Fibroblast of upper back skin (primary cell): ENCODE measurements at places on chromosomes 2 and 18.

- DNase-seq = no peak
Observed at GRCh38 chr2:180647221-180647620, 333.2 kb upstream of the UBE2E3 start.

DNA sequence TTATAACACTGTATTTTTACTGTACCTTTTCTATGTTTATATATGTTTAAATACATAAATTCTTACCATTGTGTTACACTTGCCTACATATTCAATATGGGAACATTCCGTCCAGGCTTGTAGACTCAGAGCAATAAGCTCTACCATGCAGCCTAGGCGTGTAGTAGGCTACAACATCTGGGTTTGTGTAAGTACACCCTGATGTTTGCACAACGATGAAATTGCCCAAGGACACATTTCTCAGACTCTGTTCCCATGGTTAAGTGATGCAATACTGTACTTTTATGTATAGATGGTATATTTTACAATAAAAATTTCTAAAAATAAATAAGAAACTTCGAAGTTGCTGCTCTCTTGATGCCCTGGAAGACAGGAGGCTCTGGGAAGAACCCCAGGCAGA is 38.4 kb downstream of the YPEL5 start:
- no peak for DNase-seq

DNA sequence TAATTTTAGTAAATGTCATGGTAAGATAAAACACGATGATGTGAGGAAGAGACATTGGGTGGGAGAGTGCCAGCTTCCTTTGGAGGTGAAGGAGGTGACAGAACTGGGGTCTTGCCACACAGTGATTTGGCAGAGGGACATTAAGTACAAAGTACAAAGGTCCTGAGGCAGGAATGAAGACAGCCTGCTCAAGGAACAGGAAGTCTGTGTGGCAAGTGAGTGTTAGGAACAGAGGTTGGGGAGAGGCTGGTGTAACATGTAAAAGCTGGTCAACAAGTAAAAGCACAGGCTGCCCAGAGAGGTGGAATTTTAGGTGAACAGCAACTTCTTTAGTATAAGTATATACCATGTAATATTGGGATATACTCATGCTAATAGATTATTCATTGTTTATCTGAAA is 73.1 kb downstream of the INPP5D start:
- DNase-seq = no peak

DNA sequence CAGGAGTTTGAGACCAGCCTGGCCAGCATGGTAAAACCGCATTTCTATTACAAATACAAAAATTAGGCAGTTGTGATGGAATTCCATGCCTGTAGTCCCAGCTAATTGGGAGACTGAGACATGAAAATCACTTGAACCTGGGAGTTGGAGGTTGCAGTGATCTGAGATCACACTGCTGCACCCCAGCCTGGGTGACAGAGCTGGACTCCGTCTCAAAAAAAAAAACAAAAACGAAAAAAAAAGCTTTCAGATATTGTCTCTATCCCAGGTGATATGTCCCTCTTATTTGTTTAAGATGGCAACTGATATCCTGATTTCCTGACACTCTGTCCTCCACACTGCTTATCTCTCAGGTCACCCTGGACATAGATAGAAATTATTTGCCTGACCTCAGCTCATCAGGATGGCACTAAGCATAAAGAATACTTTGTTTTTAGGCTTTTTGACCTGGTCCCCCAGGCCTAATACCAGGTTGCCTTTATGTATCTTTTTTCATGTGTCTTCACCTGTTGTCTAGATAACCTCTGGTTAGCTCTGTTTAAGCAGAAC is 295.2 kb upstream of the KCNJ3 start:
- DNase-seq = no peak

DNA sequence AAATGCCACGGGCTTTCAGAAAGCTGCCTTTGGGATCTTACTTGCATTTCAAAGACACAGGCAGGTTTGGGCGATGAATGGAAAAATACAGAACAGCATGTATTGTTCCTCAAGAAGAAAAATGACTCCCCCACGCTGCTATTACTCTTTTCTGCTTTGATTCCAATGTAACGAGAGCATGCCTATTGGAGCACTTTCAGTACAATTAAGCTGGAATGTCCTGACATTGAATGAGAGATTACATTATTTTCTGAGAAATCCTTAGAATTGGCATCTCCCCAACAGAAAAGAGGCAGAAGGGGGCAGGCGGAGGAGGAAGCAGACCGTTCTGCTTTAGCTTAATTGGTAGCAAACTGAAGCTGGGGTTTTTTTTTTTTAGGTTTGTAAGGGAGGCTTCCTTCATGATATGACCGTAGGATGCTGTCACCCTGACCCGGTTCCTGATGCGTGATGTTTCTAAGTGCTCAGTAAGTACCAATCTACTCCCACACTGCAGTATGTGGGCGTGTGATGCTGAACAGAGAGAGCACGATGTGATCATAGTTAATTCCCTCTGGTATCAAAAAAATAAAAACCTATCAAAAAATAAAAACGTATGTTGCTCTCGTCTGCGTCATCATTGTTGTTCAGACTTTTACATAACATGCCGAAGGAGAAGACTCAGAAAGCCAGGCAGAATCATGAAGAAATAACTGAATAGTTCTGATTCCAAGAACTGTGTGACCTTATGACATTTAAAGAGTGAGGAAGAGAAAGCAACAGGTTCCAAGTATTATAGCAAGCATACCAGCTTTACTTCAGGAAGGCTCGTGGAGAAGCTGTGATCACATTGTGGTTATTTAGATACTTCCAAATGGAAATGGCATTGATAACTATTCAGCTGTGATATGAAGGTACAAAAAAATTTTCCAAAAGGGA is 40.5 kb downstream of the LONRF2 start:
- peak; percentile 37 for DNase-seq

DNA sequence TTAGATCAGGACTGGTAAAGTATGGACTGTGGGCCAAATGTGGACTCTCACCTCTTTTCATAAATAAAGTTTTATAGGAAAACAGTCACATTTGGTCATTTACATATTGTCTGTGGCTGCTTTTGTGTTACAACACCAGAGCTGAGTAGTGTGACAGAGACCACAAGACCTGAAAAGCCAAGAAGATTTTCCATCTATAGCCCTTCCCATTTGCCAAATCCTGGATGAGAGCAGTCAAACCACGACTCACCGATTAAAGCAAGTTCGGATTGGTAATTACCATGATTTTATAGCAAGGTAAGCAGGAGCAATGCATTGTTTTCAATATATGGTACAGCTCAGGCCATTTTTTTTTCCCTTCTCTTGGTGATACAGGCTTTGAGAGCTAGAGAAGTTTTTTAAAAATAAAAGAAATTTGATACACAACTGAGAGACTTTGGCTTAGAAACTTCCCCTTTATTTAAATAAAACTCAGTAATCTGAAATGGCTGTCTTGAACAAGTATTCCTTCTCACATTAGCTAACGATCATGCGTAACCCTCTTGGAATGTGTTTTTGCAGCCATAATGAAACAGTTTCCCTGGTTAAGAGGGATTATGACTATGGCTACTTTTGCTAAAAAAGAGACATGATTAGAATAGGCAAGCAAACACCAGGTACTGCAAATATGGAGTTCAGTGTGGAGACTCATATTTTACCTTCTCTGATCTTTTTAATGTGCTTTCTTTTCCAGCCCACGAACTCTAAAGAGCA is 9.5 kb upstream of the MALL start:
- peak; percentile 41 for DNase-seq

DNA sequence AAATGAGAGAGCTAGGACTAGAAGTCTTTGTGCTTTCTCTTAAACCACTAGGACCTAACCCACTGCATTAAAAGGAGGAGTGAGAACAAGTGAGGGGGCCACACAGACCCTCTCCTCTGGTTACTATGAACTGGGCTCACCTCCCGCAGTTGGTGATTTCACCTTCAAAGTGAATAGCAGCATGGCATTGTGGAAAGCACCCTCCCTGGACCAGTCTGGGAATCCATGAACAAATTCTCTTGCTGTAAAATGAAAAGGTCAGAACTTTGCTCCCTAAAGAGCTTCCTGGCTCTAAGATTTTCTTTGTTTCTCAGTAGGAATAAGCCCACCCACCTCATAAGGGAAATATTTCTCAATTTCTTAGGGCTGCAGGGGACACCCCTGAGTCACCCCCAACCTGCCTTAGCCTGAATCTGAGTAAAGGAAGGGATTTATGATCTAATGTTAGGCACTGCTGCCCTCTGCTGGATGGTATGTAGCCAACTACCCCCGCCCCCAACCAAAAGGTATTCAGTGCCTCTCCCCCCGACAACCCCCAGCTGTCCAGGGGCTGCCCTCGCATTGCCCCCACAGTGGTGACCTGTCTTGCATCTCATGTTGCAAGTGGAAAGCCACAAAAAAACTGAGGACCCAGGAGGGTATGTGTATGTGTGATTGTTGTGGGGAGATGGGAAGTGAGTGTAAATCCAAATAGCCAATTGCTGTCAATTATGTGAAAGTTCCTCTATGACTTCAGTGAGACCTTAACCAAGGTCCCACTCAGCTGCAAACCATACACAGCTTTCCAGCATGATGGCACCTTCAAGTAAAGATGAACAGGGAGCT is 230.9 kb upstream of the SLC14A2 start:
- DNase-seq = peak; percentile 68

- DNase-seq = no peak
Observed at GRCh38 chr2:230234122-230234722, 8.7 kb downstream of the SP140 start.

- DNase-seq = peak; percentile 91
Observed at GRCh38 chr2:202238234-202239197, at the start of gene SUMO1. SUMO1 (minus strand) TSS chr2:202238597; CDS start chr2:202238451, 146 bp downstream.

DNA sequence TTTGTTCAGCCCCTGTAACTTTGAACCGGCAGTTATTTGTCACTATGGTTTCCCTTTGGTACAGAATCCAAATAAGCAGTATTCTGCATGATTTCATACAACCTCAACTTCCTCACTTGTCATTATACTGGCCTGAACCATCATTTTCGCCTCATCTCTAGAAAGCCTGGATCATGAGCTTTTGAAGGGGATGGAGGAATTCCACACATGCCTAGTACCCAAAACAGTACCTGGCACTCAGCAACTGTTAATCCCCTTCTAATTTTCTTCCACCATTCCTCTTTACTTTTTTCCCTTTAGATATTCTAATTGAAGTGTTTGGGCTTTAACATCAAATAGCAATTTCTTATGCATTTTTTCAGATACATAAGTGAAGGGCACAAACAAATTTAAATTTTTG is 1574.4 kb upstream of the NXPH2 start:
- no peak for DNase-seq

GRCh38 chr2:55804535-55804934 is 110.9 kb upstream of the PNPT1 start:
- DNase-seq = no peak

- no peak for DNase-seq
Observed at GRCh38 chr2:205045706-205046105, 500.4 kb downstream of the PARD3B start.

DNA sequence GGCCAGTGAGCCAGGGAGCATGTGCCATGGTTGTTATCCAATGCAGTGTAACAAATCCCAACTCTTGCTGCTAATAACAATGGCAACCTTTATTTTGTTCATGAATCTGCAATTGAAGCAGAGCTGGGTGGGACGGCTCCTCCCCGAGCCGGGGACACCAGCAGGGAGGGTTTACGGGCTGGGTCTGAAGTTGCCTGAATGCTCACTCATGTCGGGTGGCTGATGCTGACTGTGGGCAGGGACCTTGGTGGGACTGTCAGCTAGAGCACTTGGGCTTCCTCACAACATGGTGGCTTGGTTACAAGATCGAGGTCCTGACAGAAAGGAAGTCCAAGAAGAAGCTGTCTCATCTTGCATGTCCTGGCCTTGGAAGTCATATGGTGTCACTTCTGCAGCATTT is 264.5 kb downstream of the NDUFA10 start:
- DNase-seq = no peak

DNA sequence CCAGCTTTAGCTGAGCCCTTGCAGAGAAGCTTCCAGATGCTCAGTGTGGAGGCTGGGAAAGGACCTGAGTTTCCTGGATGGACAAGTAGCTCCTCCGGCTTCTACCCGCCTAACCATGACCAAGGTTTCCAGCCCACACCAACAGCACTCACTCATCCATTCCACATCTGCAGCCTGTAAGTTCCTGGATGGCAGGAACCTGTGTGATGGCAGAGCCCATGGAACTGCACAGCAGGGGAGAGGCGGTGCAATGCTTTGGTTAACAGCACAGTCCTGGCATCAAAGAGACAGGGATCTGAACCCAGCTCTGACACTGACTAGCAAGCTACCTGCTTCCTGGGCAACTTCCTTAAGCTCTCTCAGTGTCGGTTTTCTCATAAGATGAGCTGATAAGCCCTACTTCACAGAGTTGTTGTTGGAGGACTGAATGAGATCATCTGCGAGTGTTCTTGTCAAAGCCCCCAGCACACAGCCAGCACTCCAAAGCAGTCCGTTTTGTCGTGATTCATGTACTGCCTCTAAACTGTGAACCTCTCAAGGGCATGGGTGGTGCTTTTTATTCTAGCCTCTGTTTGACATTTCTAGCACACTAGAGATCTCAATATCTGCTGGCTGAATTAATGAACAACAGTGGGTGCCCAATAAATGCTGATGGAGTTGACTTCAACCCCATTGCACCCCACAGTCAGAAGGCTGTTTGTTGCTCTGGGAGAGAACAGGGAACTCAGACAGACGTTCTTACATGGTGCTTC is 41.6 kb upstream of the OTOF start:
- no peak for DNase-seq

- DNase-seq = peak; percentile 4
Observed at GRCh38 chr2:58574873-58575272, 333.7 kb upstream of the FANCL start.

DNA sequence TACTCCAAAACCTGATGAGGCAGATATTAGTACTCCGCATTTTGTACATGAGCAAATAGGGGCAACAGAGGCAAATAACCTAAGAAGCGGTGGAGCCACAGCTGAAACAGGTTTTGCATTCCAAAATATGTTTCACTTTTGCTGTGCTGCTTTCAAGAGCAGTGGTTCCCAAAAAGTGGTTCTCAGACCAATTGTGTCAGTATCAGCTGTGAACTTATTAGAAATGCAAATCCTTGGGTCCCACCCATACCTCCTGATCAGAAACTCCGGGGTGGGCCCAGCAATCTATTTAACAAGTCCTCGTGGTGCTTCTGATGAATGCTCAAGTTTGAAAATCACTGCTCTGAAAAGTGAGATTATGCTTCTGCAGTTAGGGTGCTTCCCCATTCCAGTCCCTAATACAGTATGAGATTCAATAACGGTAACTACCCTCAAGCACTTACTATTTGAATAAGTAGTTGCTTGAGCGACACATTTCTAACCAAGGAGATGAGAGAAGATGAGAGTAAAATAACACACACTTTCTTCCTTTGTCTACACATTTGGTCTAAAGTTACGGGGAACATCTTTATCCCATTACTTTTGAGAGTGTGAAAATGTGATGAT is 17.8 kb upstream of the TCF4 start:
- DNase-seq = no peak

DNA sequence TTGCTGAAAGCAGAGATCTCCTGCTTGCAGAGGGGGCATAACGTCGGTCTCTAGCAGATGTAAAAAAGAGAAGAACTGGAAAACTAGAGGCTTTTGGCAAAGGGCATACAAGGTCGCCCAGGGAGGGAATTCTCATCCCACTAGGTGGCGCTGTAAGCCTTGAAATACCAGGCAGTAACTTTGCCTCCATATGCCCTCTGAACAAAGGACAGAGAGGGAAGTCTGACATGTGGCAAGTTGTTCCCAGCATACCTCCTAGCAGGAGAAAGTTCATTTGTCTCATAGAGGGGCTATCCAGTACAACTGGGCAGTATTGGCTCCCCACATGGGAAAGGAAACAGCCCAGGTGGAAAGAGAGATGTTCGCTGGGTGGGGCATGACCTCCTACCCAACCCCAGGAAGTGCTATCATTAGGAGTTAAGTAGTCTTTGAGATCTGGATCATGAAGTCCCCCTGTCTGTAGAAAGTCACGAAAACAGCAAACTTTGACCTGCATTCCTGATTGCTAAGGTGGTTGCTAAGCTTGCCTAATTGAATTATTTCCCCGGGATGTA is 39.9 kb downstream of the STK17B start:
- DNase-seq = no peak

GRCh38 chr18:23701017-23701416 is 11.8 kb downstream of the LAMA3 start:
- no peak for DNase-seq
